ENCODE measurements at places on chromosomes 13 and 19.

DNA sequence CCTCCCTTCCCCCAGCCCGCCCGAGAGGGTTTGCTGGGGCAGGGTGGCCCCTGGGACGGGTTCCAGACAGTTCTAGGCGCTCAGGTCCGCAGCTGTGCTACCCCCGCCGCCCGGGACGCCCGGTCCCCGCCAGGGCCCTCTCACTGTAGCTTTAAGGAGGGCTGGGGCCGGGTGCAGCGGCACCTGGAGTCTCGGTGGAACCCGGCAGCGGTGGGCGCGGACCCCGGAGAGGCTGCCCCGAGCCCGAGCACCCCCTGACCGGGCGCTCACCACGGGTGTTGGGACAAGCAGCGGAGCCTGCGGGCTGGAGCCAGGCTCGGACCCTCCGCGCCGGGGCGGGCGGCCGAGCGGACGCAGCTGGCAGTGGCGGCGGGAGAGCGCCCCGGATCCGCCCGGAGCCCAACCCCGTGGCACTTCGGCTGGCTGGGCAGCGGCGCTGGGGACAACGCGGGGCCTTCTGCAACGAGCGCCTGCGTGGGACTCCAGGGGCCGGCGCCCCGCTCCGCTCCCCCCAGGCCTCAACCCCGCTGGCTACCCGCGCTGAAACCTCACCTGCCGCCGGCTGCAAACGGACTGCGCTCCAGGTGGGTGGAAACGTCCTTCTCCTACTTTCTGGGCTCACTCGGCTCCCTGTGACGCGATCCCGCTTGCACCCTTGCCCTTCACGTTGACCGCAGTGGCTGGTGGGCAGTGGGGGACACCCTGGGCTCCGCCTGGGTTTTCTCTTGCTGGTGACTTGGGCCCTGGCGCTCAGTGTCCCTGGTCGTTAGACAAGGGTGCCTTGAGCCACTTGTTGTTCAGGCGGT, 81.1 kb downstream of the ZNF429 start:
- H3K27ac ChIP-seq: no peak overlapping the region
- H3K36me3 ChIP-seq: peaks cover 3% of the 10 kb centered on the region
- DNase-seq: no peak
- peaks cover 6% of the 10 kb centered on the region for H3K4me1 ChIP-seq
- peaks cover 9% of the 10 kb centered on the region for H3K27me3 ChIP-seq

- H3K4me3 ChIP-seq: no peak overlapping the region
- no peak for DNase-seq
- H3K27me3 ChIP-seq: peaks cover 5% of the 10 kb centered on the region
- H3K4me1 ChIP-seq: peaks cover 15% of the 10 kb centered on the region
Measured at GRCh38 chr19:35122687-35123551, 7.3 kb downstream of the FXYD3 start.

GRCh38 chr13:94031609-94032008, 447.9 kb downstream of the DCT start:
- DNase-seq: no peak
- H3K4me1 ChIP-seq: no peaks in the 10 kb centered on the region
- H3K4me3 ChIP-seq: no peak overlapping the region
- H3K36me3 ChIP-seq: no peaks in the 10 kb centered on the region
- H3K27ac ChIP-seq: no peak overlapping the region

DNA sequence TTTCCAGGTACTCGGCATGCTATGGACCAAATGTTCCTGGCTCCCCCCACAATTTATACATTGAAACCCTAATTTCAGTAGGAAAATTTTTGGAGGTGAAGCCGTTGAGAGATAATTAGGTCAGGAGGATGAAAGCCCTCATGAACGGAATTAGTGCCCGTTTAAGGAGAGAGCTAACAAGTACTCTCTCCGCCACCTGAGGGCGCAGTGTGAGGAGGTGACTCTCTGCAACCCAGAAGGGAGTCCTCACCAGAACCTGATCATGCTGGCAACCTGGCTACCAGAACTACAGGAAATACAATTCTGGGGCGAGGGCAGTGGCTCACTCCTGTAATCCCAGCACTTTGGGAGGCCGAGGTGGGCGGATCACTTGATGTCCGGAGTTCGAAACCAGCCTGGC, 397.8 kb downstream of the SLITRK5 start:
- H3K4me3 ChIP-seq: no peak overlapping the region
- no peak for DNase-seq
- peaks cover 2% of the 10 kb centered on the region for H3K4me1 ChIP-seq

DNA sequence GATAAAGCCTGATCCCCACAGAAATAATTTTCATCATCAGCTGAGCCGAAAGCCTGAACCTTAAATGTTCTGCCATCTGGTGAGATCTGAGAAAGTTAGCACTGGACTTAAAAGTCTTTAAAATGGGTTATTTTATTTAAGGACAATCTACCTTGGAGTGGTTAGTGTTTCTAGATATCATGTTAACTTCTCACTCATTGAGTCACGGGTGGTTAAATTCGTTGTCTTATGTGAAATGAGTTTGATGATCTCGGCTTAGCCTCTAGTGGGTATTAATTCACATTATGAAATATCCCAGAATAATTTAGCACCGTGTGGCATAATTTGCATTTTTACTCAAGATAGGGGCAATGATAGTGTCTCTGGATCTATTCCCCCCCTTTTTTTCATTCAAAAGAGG, 117.4 kb upstream of the ZNF536 start:
- no peak overlapping the region for H3K27ac ChIP-seq

DNA sequence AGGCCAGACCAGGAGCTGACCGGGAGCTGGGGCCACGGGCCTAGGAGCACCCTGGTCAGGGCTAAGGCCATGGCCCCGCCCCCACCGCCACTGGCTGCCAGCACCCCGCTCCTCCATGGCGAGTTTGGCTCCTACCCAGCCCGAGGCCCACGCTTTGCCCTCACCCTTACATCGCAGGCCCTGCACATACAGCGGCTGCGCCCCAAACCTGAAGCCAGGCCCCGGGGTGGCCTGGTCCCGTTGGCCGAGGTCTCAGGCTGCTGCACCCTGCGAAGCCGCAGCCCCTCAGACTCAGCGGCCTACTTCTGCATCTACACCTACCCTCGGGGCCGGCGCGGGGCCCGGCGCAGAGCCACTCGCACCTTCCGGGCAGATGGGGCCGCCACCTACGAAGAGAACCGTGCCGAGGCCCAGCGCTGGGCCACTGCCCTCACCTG, 6.6 kb downstream of the SPHK2 start:
- H3K36me3 ChIP-seq: peaks cover 15% of the 10 kb centered on the region
- H3K4me1 ChIP-seq: peaks cover 55% of the 10 kb centered on the region
- no peak overlapping the region for H3K4me3 ChIP-seq
- H3K27me3 ChIP-seq: peaks cover 4% of the 10 kb centered on the region
- H3K27ac ChIP-seq: no peak overlapping the region
- DNase-seq: no peak

GRCh38 chr19:10796653-10797052, 39.4 kb downstream of the TMED1 start:
- no peak for DNase-seq
- H3K27me3 ChIP-seq: peaks cover 15% of the 10 kb centered on the region
- H3K36me3 ChIP-seq: peaks cover 23% of the 10 kb centered on the region
- H3K27ac ChIP-seq: peak overlapping the region; percentile 100
- peaks cover 82% of the 10 kb centered on the region for H3K4me1 ChIP-seq
- peak overlapping the region; percentile 95 for H3K4me3 ChIP-seq

GRCh38 chr19:9178901-9179300, at the start of gene OR7D2:
TSS of gene OR7D2 (plus strand) at chr19:9178979. CDS start at chr19:9185782, 6,803 bp downstream.
- no peak for DNase-seq
- H3K27me3 ChIP-seq: peaks cover 7% of the 10 kb centered on the region
- no peak within 1 kb of the TSS for H3K27ac ChIP-seq
- no peak within 1 kb of the TSS for H3K4me3 ChIP-seq

- H3K4me1 ChIP-seq: peaks cover 30% of the 10 kb centered on the region
- peak; percentile 28 for DNase-seq
- peaks cover 3% of the 10 kb centered on the region for H3K27me3 ChIP-seq
- H3K4me3 ChIP-seq: peak overlapping the region; percentile 88
- H3K27ac ChIP-seq: peak overlapping the region; percentile 66
Measured at GRCh38 chr13:29594303-29594709, 1.2 kb downstream of the SLC7A1 start.

DNA sequence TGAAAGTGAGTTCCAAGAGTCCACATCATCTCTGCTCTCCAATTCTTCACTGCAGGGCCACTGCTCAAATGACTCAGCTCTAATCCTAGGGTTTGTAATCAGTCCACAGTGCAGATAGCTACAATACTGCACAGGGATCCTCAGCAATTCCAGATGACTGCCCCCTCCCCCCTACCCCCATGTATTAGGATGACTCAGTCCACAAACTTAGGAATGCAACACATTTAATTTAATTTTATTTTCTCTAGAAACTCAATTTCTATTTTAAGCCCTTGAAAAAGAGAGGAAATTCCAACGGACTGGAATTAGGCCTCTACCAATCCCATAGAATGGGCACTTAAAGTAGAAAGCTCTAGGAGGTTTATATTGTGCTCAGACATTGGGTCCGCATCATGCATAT, 173.8 kb upstream of the SOX21 start:
- H3K27ac ChIP-seq: no peak overlapping the region
- DNase-seq: no peak
- no peaks in the 10 kb centered on the region for H3K4me1 ChIP-seq
- no peak overlapping the region for H3K4me3 ChIP-seq
- H3K36me3 ChIP-seq: no peaks in the 10 kb centered on the region

DNA sequence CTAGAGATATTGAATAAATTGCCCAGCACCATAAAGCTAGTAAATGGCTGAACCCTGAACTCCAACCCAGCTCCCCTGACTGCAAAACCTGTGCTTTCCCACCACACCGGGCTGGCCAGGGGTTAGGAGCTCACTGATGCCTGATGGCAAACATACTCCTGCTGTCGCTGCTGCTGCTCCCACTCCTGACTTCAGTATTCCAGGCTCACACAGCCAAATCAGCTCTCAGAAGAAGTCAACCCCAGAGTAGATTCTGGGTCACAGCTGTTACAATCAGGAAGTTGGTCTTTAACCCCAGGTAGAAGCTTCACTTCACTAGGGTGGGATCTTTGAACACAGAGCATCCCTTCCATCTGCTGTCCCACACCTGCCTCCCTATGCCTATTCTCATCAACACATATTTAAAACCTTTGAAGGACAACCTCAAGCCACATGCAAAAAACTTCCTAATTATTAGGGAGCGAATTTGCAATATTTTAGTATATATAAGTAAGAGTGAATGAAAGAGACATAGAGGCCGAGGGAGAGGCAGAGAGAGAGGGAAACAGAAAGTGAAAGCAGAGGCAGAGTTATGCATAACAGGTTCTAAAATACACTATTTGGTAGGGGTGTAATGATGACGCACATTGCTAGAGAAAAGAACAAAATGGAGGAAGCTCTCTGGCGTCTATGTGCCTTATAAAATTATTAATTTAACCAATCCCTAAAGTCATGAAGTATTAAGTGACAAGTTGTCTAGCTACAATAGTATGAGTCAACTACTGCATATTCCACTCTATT, 99.4 kb upstream of the SERP2 start:
- H3K4me3 ChIP-seq: peak overlapping the region; percentile 77
- peak overlapping the region; percentile 97 for H3K27ac ChIP-seq
- peaks cover 5% of the 10 kb centered on the region for H3K27me3 ChIP-seq
- peaks cover 29% of the 10 kb centered on the region for H3K4me1 ChIP-seq
- DNase-seq: peak; percentile 80

DNA sequence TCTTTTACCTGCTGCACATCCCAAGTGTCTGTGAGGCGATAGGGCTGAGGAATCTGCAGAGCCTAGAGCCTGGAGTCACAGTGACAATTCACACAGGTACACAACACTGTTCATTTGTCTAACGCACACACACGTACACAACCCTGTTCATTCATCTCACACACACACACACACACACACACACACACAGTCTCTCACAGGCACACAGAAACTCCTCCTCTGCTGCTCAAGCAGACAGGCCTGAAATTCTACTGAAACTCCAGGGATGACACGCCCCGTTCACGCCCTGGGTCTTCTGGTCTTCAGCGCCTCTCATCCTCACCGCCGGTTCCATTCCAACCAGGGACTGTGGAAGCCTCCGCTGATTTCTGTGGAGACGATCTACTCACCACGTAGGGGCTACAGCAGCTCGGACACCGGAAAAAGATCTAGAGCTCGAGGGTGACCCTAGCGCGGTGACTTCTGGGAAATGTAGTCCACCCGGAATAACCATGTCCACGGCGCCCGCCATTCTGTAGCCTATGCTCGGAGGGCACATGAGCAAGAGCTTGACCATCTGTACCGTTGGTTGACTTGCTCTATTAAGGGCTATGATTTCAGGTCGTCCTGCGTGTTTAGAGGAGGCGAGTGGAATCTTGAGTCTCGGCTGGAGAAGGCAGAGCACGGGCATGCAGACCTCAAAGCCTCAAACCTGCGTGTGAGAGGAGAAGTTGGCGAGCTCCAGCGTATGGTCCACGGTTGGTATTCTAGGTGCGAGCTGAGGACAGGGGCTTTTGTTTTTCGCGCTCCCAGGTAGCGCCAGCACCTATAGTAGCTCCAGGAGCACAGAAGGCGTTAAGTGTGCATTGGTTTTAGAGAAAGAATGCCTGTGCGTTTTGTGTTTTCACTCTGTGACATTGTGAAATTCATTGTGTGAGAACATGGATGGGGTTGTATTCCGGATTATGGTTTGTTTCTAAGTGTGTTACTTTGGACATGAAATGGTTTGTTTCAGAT, 33.4 kb downstream of the ZNF45 start:
- H3K27me3 ChIP-seq: no peaks in the 10 kb centered on the region
- DNase-seq: peak; percentile 61
- peak overlapping the region; percentile 95 for H3K4me3 ChIP-seq
- H3K36me3 ChIP-seq: peaks cover 49% of the 10 kb centered on the region

DNA sequence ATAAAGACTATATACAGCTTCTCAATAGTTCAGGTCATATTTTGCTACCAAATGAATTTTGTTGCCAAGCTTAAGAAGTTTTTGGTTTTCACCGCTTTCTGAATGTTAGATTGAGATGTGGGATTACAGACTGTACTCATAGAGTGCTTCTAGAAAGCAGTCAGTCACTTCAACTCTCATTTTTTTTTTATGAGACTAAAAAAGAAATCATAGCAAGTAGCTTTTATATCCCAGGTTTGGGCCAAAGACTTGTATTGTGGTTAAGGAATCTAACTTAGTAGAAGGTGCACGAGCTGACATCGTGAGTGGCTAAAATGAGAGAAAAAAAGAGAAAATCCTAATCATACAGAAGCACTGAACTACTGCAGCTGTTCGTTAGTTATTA, 2.2 kb upstream of the USPL1 start:
- no peak for DNase-seq
- no peaks in the 10 kb centered on the region for H3K27me3 ChIP-seq
- peaks cover 11% of the 10 kb centered on the region for H3K4me1 ChIP-seq
- no peak overlapping the region for H3K27ac ChIP-seq

- no peak overlapping the region for H3K27ac ChIP-seq
- H3K4me3 ChIP-seq: no peak overlapping the region
- peaks cover 4% of the 10 kb centered on the region for H3K36me3 ChIP-seq
- DNase-seq: no peak
Measured at GRCh38 chr19:32537580-32537979, 43.4 kb upstream of the PDCD5 start.

DNA sequence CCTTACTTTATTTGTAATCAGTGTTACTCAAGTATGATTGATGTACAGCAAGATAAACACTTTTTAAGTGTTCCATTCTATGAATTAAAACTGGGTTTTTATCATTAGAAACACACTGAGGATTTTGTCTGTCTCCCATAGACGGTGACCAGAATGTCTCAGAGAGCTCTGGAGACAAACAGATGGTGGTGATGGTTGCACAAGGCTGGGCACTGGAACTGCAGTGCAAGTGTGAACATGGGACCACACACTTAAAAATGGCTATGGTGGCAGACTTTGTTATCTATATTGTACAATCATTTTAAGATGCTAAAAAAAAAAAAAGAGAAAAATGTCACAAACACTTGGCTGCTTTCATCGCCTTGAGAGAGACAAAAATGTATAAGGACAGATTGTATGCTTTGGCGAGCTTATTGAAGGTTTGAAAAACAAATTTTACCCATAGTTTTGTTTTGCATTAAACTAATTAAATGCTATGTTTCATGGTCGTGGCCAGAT, 273.0 kb downstream of the SHISA2 start:
- no peaks in the 10 kb centered on the region for H3K36me3 ChIP-seq
- no peaks in the 10 kb centered on the region for H3K27me3 ChIP-seq
- no peak overlapping the region for H3K27ac ChIP-seq
- no peak overlapping the region for H3K4me3 ChIP-seq
